ENCODE measurements at places on chromosomes 16 and 17.

- DNase-seq = no peak
Observed at GRCh38 chr17:57356153-57356718, 99.9 kb downstream of the MSI2 start.

GRCh38 chr17:9321890-9322289 lies 253.7 kb downstream of the STX8 start:
- DNase-seq = no peak

DNA sequence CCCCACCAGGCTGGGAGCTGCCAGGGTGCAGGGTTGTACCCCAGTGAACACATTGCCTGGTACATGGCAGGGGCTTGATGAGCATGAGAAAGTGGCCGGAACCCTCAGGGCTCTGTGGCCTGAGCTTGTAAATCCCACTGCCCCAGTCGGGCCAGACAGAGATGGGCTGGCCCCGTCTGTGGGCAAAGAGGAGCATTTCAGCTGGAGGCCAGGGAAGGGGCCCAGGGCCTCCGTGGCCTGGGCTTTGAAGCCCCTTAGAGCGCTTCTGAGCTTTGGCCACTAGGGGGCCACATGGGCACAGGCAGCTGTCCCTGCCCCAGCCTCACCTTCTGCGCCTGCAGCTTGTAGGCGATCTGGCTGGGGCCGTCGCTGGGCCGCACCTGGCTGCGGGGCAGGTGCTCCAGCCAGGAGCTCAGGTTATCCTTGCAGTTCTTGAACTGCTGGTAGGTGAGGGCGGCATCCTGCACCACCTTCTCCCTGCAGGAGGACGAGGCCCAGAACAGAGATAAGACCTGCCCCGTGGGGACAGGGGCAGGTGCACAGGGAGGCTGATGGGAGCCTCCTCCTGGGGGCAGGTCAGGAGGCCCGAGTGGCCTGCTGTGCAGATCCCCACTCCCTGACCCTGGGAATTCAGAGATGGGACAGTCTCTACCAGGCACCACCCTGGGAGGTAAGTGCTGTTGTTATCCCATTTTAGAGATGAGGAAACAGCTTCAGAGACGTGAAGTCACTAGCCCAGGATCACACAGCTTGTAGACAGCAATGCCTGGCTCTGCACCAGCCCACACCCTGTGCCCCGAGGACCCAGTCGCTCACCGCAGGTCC lies 12.8 kb downstream of the EVPL start:
- no peak for DNase-seq

- DNase-seq = no peak
Observed at GRCh38 chr17:395974-396373, 43.4 kb upstream of the RPH3AL start.

DNA sequence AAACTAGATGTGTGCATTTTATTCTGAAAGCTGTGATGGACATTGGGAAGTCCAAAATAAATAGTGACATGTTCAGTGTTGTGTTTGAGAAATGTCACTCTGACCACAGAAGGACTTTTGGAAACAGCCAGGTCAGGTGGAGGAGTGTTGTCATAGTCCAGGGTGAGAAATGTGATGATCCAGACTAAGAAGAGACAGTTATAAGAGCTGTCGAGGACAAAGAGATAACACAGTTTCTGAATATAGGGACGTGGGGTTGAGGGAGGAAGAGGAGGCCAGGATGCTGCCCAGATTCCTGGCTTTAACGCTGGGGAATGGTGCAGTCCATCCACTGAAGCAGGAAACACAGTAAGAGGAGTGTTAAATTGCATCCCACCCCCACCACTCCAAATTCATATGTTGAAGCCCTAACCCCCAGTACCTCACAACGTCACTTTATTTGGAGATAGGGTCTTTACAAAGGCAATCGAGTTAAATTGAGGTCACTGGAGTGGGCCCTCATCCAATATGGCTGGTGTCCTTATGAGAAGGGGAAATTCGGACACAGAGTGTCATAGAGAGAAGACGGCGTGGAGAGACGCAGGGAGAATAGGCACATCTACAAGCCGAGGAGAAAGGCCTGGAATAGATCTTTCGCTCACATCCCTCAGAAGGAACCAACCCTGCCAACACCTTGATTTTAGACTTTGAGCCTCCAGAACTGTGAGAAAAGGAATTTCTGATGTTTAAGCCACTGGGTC lies 71.3 kb downstream of the VAT1L start:
- DNase-seq = no peak

DNA sequence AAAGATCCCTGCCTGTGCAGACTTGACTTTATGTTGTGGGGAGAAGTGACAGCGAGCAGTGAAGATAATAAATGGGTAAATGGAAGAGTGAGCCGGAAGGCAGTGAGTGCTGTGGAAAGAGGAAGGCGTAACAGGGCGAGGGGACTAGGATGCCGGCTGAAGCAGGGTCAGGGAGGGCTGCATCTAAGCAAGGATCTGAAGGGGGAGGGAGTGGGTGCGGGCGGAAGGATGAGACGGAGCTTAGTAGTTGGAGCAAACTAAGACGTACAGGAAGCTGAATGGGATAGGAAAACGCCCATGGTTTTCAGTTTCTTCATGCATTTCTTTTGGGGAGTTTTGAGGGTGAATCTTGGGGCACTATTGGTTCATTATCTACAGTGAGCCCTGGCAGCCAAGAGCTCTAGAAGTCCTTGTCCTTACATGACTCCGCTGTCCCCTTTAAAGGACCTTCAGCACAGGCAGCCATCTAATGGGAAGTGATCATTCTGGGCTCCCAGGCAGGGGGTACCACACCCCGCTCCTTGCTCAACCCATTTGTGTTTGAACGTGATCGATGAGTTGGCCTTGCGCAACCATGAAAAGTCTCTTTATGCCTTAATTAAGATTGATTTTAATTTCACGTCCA lies 10.4 kb upstream of the NAT9 start:
- DNase-seq = no peak

DNA sequence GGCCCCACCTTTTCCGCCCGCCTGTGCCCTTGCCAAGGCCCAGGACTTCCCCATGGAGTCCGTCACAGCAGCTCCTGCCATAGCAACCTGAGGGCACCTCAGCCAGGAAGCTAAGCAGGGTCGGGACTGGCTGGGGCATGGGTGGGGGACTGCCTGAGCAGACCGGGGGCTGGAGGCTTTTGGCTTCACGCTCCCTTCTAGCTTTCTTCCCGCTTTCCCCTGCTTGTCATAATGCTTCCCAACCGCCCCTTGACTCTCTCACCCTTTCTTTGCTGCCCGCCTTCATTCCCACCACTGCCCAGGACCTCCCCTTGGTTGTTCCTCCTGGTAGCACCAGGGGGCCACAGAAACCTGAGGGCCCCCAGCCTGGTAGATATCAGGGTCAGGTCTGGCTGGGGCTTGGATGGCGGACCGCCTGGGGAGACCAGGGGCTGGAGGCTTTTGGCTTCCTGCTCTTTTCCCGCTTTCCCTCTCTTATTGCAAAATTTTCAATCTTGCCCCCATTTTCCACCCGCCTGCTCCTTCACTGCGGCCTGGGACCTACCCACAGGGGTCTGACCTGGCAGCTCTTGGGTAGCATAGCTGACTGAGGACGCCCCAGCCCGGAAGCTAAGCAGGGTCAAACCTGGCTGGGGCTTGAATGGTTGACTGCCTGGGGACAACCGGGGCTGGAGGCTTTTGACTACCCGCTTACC lies 2287.7 kb downstream of the TP53TG3F start:
- no peak for DNase-seq

GRCh38 chr17:62084585-62084984 lies 19.5 kb upstream of the MED13 start:
- DNase-seq = no peak

DNA sequence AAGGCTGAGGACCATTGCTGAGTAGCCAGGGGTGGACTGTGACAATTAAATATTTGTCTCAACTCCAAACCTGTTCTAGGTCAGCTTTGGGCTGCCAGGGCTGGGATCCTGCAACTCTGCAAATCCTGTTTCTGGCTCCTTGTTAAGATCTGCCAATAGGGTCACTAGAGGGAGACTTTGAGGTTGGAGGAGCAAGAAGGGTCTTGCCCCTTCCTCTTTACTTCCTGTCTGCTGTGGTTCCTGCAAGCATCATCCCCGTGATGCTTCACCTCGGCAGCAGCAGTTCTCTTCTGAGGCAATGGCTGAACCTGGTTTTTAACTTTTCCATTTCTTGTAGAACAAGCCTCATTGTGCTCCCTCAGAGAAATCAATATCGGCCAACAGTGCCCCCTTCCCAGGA lies 124.6 kb downstream of the IRX5 start:
- no peak for DNase-seq

- no peak for DNase-seq
Observed at GRCh38 chr16:20901068-20901435, 481 bp downstream of the LYRM1 start.

DNA sequence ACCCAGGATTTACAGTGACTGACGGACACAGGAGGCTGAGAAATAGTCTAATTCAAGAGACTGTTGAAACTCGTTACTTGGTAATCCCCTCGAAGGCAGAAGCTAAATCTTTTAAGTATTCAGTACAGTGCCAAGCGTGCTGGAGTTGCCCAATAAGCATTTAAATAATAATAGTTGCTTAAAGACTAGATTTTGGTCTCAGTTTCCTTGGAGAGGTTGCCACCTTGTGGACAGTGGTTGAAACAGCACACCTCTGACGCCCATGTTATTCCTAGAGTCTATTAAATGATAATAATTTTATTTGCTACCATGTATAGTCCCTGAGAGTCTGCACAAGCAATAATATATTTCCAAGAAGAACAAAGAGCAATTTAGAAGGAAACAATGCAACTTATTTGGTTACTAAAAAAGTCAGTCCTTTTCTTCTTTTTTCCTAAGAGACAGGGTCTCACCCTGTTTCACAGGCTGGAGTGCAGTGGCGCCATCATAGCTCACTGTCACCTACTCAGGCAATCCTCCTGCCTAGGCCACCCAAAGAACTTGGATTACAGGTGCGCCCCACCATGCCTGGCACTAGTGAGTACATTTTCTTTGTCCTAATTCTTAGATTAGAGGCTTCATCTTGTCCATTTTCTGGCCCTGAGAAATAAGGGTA lies 138.0 kb upstream of the NUDT7 start:
- peak; percentile 57 for DNase-seq

GRCh38 chr17:41772218-41772585 lies 14.3 kb downstream of the JUP start:
- DNase-seq = no peak

DNA sequence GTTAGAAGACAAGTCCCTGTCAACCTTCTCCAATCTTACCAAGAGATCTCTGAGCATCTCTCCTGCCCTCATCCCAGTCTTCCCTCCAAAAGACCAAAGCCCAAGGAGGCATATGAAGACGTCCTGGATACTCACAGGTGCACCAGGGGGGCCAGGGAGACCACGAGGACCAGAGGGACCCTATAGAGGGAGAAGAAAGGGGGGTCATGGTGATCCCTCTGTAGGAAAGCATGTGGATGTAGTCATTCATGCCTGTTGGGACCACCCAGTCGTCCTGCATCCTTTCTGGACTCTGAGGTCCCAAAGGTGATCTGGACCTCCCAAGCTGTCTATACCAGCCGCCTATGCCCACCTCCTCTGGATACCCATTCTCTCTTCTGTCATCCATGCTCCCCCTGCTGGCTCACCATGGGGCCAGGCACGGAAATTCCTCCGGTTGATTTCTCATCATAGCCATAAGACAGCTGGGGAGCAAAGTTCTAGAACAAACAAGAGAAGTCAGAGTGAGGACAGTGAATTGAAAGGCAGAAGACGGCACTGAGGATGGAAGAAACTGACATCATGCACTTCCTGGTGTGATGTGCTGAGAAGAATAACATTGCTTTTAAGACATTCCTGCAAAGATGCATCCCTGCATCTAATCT lies 3.3 kb downstream of the COL1A1 start:
- peak; percentile 56 for DNase-seq

GRCh38 chr17:27560668-27561067 lies 70.3 kb upstream of the LGALS9 start:
- DNase-seq = peak; percentile 43

DNA sequence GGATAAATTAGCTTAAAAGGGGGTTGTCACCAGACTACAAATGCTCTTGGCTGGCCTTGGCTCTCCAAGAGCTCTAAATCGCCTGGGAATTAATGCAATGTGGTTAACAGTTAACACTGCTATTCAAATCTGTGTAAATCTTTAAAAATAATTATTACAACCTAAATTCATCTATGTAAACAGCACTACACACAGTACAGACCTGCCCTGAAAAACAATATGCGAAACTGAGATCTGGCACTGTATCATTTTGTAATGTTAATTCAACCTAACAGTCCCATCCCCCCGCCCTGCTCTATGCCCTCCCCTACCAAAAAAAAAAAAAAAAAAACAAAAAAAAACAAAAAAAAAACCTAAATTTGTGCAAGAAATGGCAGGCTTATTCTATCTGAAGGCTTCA lies 40.9 kb downstream of the DCUN1D3 start:
- DNase-seq = no peak

GRCh38 chr17:14269473-14269872 lies 31.4 kb upstream of the HS3ST3B1 start:
- DNase-seq = no peak

GRCh38 chr16:87297918-87298631 lies 19.1 kb downstream of the C16orf95 start:
- no peak for DNase-seq

DNA sequence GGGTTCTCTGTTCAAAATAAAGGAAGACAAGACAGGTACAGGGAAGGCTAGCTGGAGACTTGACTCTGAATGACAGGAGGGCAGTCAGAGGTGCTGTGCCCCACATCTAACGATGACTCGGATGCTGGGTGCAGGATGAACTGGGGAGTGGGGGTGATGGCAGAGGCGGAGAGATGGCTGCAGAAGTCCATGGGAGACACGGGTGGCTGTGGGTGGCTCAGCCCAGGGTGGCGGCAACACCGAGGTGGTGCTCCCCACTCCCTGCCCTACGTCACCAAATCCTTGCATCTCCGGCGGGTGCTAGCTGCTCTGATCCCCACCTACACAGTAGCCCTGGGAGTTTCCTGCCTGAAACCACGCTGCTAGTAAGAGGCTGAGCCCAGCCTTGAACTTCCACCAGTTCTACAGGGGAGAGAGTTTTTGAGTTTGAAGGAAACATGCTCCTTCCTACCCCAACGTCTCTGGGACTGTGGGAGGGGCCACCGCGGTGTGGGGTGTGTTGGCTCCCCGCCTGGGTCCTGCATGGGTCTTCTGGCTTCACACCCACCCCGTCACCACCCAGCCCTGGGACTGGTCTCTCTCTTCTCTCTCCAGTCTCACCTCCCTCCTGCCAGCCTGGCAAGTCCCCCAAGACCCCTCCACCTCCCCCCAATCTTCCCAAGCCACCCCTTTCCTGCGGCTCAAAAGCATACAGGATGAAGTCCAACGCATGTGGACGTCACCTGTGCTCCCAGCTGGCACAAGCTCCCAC lies 4.5 kb downstream of the GSG1L start:
- DNase-seq = no peak

DNA sequence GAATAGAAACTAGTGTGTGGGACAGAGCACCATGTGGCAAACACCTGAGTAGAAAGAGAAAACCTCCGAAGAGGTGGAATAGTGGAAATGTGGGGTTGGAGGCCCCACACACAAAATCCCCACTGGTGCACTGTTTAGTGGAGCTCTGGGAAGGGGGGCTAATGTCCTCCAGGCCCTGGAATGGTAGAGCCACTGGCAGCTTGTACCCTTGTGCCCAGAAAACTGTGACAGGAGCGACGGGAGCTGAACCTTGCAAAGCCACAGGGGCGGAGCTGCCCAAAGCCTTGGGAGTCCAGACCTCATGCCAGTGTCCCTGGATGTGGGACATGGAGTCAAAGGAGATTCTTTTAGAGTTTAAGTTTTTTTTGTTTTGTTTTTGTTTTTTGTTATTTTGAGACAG lies 50.6 kb downstream of the RNF112 start:
- no peak for DNase-seq
